ENCODE measurements at places on chromosomes 4 and X.

DNA sequence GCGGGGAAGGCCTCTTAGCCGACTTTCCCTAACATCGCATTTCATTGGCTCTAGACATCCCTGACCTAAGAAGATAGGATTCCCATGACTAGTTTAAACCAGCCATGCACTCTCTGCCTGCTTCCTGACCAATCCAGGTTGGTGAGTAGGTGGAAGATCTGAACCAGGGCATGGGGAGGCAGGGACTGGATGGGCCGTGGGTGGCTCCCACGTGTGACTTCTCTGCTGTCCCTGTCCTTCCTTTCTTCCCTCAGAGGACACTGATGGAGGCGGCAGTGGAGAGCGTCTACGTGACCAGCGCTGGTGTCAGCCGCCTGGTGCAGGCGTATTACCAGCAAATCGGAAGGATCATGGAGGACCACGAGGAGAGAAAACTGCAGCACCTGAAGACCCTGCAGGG is 90.7 kb downstream of the EVC start:
- DNase-seq, result no peak

DNA sequence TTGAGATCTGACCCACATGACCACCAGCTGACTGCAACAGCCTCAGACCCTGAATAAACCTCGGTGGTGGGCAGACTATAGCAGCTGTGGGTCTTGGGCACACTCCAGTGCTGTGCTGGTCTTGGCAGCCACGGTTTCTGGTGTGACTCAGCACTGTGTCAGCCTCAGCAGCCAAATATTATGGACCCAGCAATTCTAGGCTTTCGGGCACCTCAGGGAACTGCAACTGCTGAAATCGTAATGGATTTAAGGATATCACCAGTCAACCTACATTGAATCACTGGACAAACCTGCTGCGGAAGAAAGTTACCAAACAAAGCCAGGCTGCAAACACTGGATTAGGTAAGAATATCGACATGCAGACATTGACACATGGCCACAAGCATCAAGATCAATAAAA is 10.5 kb upstream of the UBE2NL start:
- DNase-seq, result no peak

DNA sequence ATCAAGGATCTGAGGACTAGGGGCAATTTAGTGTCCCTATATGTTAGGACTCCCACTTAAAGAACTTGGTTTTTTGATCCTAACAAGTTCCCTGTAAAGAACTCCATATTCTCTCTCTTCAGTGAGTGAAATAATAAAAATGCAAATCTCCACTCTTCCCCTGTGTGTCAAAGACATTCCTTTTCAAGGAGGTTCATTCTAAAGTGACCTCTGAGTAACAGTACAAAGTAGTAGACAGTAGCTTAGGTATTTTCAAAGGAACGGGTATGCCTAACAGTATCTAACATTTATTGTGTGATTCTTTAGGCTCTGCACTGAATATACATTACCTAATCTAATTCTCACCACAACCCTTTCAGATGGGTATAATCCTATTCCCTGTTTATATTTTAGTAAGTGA is 58.4 kb upstream of the SCOC start:
- no peak for DNase-seq

DNA sequence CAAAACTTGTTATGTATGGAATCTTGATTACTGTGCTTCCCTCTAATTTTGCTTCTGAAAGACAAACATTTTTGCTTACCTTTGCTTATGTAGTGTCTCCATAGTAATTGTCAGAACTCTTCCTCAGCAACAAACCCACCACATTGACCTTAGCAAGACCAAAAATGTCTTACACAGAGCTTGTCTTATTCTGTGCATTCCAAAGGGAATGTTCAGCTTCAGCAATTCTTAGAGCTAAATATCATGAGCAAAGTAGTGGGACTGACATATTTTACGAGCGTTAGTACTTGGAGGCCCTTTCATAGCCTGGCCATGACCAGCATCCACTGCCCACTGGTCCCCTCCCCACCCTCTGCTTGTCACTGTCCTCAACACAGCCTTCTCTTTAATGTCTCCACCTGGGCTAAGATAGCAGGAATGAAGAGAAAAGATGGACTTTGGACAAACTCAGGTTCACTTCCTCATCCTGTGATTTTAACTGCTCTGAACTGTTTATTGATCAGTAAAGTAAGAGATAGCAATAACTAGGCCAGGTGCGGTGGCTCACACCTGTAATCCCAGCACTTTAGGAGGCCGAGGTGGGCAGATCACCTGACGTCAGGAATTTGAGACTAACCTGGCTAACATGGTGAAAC is 15.5 kb upstream of the SH3D19 start:
- DNase-seq, result no peak

DNA sequence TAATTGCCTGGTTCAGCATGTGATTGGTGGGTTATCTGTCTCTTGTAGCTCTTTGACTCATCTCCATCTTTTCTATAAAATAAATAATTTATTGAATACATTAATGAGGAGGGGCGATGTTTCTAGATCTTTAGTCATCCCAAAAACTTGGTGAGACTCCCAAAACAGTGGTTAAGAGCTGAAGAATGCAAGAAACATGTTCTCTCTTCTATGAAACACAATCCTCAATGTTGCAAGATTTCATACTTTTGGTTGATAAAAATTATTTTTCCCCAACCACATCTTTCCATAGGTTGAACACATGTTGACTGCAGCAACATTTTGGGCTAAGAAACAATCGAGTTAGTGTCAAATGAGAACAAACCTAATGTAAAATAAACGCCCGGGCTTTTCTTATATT is 1.2 kb upstream of the TMEM47 start:
- no peak for DNase-seq

DNA sequence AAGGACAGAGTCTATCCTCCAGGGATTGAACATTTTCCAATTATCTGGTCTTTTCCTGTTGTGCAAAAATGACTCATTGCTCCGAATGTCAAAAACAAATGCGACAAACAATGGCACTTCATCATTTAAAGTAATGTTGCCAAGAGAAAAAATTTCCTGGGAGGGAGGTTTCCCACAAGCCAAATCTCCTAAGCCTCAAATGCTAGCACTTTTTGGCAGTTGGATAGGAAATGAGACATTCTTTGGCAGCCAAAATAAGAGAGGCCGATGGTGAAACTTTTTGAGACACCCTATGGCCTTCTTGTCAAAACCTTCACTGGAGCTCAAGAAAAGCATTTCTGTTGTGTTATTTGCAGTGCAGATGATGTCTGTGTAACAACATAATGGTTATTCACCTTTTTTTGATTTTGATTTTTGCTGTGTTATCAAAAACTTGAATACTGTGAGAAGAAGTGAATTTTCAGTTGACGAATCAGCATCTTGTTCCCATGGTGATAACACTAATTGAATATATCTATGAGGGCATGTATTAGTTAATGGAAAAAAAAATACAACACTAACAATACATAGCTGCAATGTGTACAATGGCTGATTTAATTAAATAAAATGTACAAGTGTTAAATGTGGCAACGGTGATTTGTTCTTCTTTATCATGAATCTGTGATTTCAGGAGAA is 333.8 kb downstream of the ANK2 start:
- peak; percentile 72 for DNase-seq

- no peak for DNase-seq
Measured at GRCh38 chrX:22278375-22278774, 5.7 kb downstream of the CBLL2 start.

DNA sequence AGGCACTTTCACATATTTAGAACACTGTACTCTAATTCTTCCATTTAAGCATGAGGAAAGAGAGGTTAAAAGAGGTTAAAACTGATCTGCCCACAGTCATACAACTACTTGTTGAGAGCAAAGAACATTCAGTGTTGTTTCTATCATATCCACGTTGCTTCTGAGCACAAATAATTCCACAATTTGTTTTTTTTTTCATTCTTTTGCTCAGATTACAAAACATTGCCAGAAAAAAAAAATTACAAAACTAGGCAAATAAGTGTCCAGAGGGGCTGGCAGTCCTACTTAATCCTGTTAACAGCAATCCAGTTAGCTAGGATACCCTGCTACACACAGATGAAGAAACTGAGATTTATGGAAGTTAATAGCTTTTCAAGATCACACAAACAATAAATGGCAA is 6.3 kb upstream of the USP53 start:
- DNase-seq, result no peak
